ENCODE measurements at places on chromosomes 11 and 22.

GRCh38 chr11:119229741-119230140 lies 23.6 kb downstream of the CBL start:
- no peak for DNase-seq

DNA sequence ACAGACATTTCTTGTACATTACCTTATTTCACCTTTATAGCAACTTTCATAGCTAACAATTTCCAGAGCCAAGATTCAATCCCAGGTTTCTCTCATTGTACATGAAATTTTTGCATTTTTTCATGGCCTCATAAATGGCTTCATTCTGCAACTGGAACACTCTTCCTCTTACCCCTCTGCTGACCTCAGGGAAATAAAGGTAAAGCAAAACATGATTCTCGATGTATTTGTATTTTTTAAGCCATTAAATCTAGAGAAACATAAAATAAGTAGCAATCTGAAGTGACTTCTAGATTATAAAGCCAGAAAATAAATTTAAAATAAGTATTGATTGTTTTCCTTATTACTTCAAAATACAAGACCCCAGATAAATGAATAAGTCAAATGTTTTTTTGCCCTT lies at the start of gene OR5T2:
Gene OR5T2, minus strand, starts transcription at position 101 of the 400 bp plus-strand sequence. CDS start 1,193 bp downstream, outside the sequence.
- no peak for DNase-seq

- DNase-seq, result peak; percentile 85
Observed at GRCh38 chr22:36386900-36387708, 663 bp downstream of the MYH9 start.

GRCh38 chr11:73950869-73951710 lies at the start of gene DNAJB13:
Gene DNAJB13 (plus strand): TSS chr11:73951026. CDS start chr11:73951070, 44 bp downstream.
- no peak for DNase-seq

DNA sequence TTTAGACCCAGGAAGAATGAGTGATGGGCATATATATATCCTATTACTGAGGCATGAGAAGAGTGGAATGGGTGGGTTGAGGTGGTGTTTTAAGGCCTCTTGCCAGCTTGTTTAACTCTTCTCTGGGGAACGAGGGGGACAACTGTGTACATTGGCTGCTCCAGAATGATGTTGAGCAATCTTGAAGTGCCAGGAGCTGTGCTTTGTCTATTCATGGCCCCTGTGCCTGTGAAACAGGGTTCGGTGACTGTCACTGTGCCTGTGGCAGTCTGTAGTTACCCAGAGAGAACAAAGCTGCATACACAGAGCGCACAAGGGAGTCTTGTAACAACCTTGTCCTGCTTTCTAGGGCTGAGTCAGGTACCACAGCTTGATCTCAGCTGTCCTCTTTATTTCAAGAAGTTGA lies 11.7 kb downstream of the LIMK2 start:
- no peak for DNase-seq

DNA sequence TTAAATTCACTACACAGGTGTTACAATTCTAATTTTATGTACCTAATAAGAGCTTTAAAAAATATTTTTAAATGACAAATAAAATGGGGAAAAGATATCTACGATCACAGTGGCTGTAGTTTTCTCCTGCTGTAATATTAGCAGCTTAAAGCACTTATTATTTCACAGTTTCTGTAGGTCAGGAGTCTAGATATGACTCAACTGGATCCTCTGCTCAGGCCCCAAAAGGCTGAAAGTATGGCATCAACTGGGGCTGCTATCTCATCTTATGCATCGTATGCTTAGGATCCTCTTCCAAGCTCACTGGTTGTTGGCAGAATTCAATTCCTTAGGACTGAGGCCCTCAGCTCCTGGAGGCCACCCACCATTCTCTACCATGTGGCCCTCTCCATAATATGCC lies 12.8 kb downstream of the FBXO3 start:
- DNase-seq, result no peak
